ENCODE measurements at places on chromosomes 11 and 22. TPM values are rescaled to one million over a fixed set of nuclear protein-coding genes. Genes with fewer than 3 reads are reported as not detected.
A peak's percentile ranks its signal among the peaks of the same experiment; 100 is the strongest.

The OR9G4 gene
- not detected for total RNA-seq

The GPR83 gene
- total RNA-seq = 0.17 TPM

The CBLIF gene
- total RNA-seq = not detected

The PES1 gene
- 21.6 TPM for total RNA-seq

The BUD13 gene
- 7.2 TPM for total RNA-seq

The SLC7A4 gene
- total RNA-seq = 0.30 TPM

The SLC17A6 gene
- not detected for total RNA-seq

DNA sequence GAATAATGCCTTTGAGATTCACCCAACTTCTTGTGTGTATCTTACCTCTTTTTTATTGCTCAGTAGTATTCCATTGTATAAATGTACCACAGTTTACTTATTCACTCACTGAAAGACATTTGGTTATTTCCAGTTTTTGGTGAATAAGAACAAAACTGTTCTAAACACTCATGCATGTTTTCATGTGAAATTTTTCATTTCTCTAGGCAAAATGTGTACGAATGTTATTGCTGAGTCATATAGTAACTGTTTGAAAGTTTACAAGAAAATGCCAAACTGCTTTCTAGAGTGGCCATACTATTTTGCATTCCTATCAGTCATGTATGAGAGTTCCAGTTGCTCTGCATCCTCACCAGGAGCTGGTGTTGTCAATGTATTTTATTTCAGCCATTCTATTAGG, 8.8 kb upstream of the EMSY start:
- DNase-seq = no peak

DNA sequence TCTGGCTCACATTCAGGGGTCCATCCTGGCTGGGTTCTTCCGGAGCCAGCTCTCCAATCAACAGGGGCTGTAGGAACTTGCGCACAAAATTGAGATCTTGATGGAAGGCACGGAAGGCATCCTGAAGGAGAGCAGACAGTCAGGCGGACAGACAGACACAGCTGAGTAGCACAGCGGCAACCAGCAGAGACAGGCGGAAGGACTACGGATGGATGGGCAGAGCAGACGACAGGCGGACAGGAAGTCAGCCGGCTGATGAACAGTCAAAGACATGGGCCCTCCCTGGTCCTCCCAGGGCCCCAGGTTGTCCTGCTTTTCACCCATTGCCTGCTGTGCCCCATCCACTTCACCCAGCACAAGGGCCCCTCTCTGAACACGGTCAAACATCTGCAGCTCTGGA, 11.3 kb downstream of the FADS3 start:
- DNase-seq = no peak

DNA sequence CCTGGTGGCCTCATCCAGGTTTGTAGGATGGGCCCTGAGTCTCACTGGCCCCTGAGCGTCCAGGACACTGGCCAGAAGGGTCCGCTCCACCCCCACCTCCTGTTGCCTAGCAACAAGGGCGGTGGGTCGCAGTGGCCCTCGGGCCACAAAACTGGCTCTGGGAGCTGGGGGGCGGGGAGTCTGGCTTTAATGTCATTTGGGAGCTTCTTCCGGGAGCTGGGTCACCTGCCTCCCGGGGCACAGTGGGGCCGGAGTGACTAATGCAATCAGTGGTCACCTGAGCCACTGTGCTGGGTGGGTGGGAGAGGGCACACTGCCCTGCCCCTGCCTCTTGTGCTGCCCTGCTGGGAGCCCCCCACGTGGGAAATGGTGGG, 2.6 kb downstream of the TH start:
- no peak for DNase-seq

GRCh38 chr11:1129143-1129610, 28.6 kb upstream of the MUC5AC start:
- peak; percentile 19 for DNase-seq

DNA sequence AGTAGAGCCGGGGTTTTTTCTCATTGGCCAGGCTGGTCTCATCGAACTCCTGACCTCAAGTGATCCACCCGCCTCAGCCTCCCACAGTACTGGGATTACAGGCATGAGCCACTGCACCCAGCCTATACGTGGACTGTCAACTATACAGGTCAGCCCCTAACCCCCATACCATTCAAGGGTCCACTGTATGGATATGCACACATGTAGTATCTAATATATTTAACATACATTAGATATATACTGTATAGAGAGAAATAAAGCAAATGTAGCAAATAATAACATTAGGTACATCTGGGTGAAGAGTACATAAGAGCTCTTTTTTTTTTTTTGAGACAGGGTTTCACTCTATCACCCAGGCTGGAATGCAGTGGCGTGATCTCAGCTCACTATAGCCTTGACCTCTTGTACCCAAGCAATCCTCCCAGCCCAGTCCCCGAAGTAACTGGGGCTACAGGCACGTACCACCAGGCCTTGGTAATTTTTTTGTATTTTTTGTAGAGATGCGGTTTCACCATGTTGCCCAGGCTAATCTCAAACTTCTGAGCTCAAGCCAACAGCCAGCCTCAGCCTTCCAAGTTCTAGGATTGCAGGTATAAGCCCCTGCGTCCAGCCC, 1.5 kb upstream of the ATP5MGL start:
- DNase-seq = no peak

Data from left ventricle myocardium superior (tissue), 1 donor.